Astrocyte (in vitro differentiated cells and primary cell): ENCODE measurements at places on chromosomes 5 and 9. TPM values are rescaled to one million over a fixed set of nuclear protein-coding genes. Genes with fewer than 3 reads are reported as not detected.

- peak; percentile 72 for DNase-seq
Measured at GRCh38 chr9:37290940-37291485, 131.5 kb upstream of the GRHPR start.

- DNase-seq: peak; percentile 18
Measured at GRCh38 chr5:30401479-30402058, 791.9 kb upstream of the CDH6 start.

DNA sequence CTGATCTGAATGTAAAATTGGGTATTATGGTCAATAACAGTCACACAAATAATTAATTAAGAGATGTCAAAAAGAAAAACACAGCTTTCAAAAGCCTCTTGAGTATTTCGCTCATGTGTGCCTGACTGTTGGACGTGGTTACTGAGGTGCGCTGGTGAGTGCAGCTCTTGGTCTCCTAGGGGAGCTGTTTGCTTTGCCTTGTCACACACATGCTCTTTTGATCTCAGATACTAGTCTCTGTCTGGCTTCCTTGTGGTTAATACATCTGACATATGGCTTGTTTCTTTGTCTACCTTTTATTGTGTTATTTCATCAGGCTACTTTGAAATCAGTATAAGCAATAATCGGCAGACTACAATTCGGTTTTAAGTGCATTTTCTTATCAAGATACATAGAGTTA lies 51.5 kb downstream of the PCSK1 start:
- DNase-seq: no peak

- no peak for DNase-seq
Measured at GRCh38 chr9:124007565-124008302, 3.8 kb upstream of the LHX2 start.

DNA sequence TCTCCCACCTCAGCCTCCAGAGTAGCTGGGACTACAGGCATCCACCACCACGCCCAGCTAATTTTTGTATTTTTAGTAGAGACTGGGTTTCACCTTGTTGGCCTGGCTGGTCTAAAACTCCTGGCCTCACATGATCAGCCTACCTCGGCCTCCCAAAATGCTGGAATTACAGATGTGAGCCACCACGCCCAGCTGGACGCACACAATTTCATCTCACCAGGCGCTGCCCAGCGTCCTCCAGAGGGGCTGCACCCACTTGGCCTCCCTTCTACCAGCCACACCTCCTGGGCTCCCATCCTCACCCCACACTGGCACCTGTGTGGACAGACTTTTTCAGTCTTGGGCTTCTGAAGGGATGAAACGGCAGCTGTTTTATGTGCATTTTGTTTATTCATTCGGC lies 3.8 kb upstream of the EXOC3 start:
- DNase-seq: no peak

DNA sequence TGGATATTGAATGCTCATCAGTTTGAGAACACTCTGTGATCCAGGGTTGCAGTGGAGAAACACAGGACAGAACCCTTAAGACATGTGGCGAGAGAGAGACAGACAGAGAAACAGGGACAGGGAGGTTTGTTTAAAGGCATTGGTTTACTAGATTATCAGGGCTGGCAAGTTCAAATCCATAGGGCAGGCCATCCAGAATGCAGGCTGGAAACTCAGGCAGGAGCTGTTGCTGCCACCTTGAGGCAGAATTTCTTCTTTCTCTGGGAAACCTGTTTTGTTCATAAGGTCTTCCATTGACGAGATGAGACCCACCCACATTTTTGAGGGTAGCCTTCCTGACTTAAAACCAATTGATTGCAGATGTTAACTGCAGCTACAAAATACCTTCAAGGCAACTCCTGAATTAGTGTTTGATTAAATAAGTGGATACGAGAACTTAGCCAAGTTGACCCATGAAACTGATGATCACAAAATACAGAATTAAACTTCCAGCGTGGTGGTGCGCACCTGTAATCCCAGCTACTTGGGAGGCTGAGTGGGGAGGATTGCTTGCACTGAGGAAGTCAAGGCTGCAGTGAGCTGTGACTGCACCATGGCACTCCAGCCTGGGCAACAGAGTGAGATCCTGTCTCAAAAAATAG lies 55.9 kb downstream of the NSUN2 start:
- DNase-seq: peak; percentile 58

DNA sequence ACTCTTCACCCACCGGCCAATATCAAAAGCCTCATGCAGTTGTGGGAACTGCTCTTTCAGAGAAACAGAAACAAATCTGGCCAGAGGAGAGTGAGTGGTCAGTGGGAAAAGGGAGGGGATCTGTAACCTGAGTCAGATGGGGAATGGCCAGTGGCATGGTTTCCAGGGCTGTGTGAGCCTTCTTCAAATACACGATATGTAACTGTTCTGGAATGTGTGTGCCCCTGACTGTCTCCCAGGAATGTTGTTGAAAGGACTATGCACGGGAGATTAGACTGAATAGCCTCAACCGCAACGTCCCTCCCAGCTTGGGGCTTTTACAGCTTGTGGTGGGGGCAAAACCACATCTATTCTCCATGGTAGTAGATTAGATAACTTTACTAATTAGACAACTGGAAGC lies 60.8 kb downstream of the SH3TC2 start:
- peak; percentile 100 for DNase-seq

GRCh38 chr5:33827885-33828284 lies 63.9 kb downstream of the ADAMTS12 start:
- DNase-seq: peak; percentile 47

- no peak for DNase-seq
Measured at GRCh38 chr9:91100878-91101450, 260.8 kb downstream of the AUH start.

- DNase-seq: no peak
Measured at GRCh38 chr5:35324679-35325078, 94.4 kb upstream of the PRLR start.

GRCh38 chr9:116234081-116234480 lies 80.5 kb downstream of the PAPPA start:
- DNase-seq: peak; percentile 97

- DNase-seq: no peak
Measured at GRCh38 chr5:157348049-157348400, 82.1 kb downstream of the CYFIP2 start.

DNA sequence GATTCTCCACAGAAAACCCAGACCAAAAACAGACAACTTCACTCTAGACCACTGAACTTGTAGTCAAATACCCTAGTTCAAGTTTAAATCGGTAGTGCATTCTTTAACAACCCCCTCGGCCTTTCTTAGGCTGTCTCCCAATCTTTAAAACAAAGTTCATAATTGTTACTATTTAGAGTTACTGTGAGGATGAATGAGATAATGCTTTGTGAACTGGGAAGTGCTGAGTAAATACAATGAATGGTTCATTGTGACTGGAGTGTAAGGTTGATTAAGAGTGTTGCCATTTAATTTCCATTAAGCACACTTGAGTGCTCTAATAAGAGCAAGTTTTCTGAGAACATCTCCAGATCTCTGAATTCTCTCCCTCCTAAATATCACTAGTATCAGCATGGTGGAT lies 228.8 kb upstream of the PIK3R1 start:
- DNase-seq: no peak

DNA sequence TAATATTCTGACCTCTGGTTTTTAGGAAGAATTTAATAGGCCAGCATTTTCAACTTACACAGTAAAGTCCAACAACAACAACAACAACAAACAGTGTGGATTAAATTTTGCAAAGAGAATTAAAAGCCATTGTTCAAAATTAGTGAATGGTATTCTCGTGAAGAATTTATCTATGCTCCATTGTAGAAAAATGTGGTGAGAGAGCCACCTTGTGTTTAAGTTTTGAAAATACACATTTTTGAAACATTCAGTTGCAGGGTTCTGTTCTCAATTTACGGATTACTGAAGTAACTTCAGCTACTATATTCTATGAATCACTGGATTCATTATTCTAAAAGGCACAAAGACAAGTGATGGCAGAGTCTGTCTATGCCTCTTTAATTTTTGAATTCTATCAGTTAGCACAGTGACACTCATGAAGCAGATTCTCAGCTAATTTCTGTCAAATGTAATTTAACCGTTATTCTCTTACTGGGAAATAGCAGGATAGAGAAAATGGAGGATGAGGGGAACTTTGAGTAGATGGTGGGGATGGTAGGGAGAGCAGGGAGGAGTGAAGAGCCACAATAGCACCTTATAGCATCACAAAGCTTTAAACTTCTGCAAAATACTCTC lies 11.0 kb downstream of the CCDC152 start:
- no peak for DNase-seq

PTGER4 gene
- total RNA-seq: 4.8 and 8.6 TPM in 2 replicates

TEX48 gene
- not detected in 2 replicates for total RNA-seq

FABP6 gene
- total RNA-seq: 0.53 TPM in 1 of 2 replicates, not detected in the other

EIF4E1B gene
- total RNA-seq: not detected in 2 replicates

STPG3 gene
- not detected in 2 replicates for total RNA-seq

PCDHGA5 gene
- total RNA-seq: 0.29 and 0.30 TPM in 2 replicates

DNM1 gene
- 29.7 and 37.6 TPM in 2 replicates for total RNA-seq

SOHLH1 gene
- not detected in 2 replicates for total RNA-seq

SPRY4 gene
- total RNA-seq: 19.4 and 23.4 TPM in 2 replicates

ZNF483 gene
- 1.8 and 2.5 TPM in 2 replicates for total RNA-seq

ALDH1A1 gene
- total RNA-seq: 1.5 and 2.1 TPM in 2 replicates

PCDHGB1 gene
- 1.0 and 1.5 TPM in 2 replicates for total RNA-seq

C1QTNF2 gene
- 0.62 and 0.64 TPM in 2 replicates for total RNA-seq

KIAA0825 gene
- total RNA-seq: 2.5 and 2.9 TPM in 2 replicates
